ENCODE measurements at places on chromosomes 7 and 10.

DNA sequence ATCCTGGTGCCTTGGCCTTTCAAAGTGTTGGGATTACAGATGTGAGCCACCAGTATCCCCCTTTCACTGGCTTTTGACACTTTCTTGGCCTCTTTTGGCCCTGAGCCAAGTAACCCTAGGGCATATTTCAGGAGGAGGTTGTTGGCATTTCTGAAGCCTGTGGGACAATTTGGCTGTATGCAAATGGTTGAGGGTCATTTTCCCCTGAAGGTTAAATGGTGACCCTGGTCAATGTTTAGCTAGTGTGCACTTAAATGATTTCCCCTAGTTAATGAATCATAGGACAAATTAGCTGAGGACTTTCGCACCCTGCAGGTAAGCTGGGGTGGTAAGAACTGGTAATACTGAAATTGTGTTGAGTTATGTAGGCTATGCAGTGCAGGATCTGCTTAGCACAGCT lies 660.5 kb downstream of the LRMDA start:
- DNase-seq, result no peak

DNA sequence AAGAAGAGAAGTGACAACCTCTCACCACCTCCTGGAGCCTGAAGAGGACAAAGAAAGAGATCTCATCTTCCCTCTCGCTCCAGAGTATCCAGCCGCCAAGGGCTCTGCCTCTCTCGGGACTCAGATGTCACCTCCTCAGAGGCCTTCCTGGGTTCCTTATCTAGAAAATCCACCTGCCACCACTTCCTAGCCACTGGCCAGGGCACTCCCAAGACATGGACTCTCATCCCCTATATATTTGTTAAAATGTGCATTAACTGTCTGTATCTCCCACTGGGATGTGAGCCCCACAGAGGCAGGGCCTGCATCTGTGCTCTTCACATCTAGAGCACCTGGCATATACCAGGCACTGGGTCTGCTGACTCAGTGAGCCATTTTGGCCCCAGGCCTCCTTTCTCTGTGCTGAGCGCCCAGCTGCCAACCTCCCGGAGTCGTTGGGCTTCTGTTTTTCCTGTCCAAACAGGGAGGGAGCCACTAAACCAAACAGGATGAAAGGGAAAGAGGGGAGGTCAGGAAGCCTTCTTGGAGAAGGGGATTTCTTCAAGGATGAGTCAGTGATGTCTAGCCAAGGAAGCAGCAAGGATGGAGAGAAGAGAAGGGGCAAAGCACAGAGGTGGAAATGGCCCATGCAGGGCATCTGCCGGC lies 58.9 kb downstream of the KCNMA1 start:
- DNase-seq, result no peak

- DNase-seq, result no peak
These were observed 124.7 kb downstream of the CUBN start for GRCh38 chr10:17004801-17005380.

DNA sequence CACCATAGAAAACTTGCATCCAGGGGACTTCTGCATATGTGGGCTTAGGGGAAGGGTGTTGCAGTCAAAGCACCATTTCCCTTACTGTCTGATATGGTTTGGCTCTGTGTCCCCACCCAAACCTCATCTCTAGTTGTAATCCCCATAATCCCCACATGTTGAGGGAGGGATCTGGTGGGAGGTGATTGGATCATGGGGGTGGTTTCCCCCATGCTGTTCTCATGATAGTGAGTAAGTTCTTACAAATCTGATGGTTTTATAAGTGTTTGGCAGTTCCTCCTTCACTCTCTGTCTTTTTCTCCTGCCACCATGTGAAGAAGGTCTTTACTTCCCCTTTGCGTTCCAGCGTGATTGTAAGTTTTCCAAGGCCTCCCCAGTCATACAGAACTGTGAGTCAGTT lies 177.4 kb downstream of the ADK start:
- DNase-seq, result no peak

GRCh38 chr7:101626758-101627157 lies 2.3 kb downstream of the MYL10 start:
- DNase-seq, result no peak

DNA sequence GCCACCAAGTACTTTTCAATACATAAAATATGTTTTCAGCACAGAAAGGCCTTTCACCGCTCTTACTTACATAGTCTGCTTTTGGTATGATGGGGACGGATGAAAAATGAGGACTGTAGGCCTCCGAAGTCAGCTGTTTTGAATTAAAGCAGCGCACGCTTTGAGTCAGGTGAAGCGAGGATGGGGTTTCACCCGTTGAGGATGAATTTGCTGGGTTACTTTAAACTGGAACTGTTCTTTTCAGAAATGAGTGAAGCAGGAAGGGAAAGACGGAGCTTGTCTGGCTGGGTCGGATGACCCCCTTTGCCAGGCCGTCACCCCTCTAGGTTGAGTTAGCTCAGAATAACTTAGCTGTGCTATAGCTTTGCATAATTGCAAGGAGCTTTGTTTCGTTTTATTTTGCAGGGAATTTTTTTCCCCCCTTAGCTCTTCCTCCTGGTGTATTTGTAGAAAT lies 40.0 kb downstream of the CUX1 start:
- DNase-seq, result no peak

DNA sequence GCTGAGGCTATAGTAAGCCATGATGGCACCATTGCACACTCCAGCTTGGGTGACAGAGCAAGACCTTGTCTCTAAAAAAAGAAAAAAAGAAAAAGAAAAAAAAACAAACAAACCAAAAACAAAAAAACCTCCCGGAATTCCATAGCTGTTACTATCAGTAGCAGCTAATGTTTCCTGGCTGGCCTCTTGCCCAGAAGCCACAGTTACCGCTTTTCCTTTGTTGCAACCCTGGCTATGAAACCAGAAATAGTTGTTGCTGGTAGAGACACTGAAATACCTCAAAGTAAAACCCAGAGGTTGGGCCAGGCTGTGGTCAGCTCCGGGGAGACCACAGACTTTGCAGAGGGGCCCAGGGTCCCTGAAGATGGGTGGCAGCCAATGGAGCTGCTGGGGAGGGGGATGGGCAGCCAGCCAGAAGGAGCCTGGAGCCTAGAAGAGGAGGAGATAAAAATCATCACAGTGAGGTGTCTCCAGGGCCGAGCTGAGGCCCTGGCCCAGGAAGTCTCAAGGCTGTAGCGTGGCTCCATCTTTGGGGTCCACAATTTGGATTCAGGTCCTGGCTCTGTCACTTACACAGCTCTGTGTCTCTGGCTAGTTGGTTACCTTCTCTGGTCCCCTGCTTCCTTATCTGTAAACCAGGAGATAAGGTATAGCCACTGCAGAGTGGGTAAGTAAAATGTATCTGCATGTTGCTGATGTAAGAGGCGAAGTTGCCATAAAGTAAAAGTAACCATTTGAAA lies 3.4 kb upstream of the CHST12 start:
- DNase-seq, result no peak

- no peak for DNase-seq
These were observed 30.9 kb downstream of the DNAJB12 start for GRCh38 chr10:72323771-72324191.

GRCh38 chr10:59991117-59991516 lies 84.8 kb upstream of the CCDC6 start:
- DNase-seq, result no peak

GRCh38 chr7:81327468-81328266 lies 408.8 kb upstream of the SEMA3C start:
- no peak for DNase-seq

GRCh38 chr10:76133597-76134255 lies 702.3 kb downstream of the LRMDA start:
- no peak for DNase-seq

DNA sequence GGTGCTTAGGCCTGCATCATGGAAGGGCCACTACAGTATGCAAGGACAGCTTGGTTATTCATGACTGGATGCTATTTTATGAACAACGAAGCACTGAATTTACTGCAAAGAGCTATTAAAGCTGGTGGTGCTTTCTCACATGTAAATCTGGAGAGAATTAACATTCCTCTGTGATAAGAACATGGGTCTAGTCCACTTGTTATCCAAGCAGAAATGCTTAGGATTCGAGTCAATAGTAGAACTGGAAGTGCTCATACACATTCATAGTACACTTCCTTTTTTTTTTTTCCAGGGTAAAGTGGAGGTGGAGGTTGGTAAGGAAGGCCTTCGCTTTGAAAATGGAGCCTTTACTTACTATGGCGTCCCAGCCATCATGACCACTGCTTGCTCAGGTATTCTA lies 35.0 kb downstream of the CNNM1 start:
- DNase-seq, result no peak

DNA sequence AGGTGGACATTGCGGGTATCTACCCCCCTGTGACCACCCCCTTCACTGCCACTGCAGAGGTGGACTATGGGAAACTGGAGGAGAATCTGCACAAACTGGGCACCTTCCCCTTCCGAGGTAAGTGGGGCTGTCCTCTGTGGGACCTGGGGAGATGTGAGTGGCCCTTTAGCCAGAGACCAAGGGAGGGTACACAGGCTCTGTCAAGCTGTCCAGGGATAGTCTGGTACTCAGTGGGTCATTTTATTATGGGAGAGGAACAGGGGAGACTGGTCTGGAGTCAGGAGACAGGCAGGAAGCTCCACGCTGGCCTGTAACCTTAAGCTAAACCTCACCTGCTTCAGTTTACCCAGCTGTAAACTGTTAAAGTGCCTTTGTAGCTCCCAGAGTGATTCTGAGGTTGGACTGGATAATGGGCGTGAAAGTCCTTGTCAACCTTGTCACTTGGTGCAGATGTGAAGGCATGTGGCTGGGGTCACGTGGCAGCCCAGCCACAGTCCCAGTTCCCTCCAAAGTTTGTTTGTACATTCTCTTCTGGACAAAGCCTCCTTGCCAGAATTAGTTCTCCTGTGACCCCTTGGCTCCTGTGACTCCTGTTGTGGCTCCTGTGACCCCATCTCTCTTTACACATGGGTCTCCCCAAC lies 729 bp downstream of the HOGA1 start:
- DNase-seq, result no peak

DNA sequence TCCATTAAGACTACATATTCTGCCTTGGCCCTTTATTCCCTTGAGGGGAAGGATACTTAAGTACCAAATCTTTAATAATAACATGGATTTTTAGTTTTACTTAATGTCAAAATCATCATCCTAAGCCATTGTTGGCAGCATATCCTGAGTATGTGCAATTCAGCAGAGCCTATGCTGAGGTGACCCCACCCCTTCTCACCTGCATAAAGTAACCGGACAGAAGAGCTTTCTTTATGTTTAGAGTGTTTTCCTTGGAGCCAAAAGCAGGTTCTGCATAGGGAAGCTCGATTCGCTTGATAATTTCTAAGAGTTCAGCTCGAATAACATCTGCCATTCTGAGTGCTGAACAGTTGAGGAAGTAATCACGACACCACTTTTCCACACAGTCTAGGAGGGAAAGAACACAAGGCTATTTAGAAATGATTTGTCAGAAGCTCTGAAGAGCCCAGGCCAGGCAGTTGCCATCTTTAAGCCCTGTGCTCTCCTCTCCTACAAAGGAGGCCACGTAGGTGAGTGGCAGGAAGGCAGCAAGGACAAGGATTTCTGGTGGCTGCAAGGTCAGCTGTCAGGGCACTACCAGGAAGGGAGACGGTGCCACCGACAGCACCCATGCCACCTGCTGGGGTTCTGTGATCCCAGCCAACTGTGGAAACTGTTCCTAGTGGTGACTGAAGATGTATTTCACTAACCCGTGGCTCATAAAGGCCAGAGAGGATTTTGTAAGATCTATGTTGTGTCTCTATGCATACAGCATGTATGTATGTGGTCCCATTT lies 15.6 kb downstream of the BCCIP start:
- DNase-seq, result no peak

DNA sequence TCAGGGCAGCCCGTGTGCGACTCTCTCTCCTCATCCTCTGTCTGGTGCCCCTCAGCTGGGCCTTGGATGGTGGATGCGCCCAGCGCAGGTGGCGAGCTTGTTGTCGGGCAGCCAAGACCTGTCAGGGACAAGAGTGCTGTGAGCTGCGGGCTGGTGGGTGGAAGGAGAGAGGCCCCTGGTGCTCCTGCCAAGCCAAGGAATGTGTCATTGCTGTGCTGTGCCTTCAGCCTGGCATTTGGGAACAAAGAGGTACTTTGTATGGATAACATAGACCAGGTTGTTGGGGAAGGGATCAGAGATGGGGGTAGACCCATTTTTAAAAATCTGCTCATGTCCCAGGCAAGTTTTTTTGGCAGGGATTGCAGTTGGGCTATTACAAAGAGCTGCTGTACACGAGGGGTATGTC lies 120.9 kb downstream of the PKD1L1 start:
- no peak for DNase-seq

DNA sequence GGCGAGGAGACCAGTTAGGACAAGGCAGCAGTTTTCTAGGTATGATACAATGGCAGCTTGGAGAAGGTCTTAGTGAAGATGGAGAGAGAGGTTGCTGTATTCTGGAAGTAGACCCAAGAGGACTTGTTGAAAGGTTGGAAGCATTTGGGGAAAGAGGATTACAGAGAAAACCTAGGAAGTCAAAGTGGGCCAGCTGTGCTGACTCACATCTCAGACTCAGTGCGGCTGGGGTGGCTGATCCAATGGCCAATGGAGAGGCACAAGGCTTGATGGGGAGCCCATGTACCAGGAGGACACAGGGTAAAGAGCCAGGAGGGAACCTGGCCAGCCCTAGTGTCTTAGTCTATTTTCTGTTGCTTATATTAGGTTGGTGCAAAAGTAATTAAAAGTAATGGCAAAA lies 194.5 kb upstream of the GALNT17 start:
- DNase-seq, result no peak

GRCh38 chr10:33095867-33096815 lies 138.1 kb upstream of the ITGB1 start:
- DNase-seq, result no peak

GRCh38 chr10:52682766-52683165 lies 89.8 kb downstream of the MBL2 start:
- DNase-seq, result no peak

DNA sequence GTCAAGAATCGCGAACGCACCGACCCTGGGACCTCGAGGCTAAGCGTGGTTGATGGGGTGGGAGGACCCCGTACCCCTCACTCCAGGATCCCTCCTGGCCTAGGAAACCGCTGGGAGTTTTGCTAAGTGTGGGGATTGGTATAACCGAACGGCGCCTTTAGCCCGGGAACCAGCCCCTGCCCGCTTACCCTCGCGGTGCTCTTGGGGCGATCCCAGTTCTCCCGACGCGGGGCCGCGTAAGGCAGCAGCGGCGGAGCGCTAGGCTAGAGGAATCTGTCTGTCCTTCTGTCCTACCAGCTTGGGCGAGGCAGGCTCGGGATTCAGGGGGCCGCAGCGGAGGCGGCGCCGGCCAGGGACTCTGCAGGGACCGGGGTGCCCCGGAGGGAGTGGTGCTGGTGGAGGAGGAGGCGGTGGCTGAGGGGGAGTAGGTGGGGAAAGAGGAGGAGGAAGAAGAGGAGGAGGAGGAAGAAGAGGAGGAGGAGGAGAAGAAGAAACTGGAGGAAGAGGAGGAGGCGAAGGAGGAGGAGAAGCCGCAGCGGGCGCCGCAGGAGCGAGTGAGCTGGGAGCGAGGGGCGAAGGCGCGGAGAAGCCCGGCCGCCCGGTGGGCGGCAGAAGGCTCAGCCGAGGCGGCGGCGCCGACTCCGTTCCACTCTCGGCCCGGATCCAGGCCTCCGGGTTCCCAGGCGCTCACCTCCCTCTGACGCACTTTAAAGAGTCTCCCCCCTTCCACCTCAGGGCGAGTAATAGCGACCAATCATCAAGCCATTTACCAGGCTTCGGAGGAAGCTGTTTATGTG lies 439 bp upstream of the EMX2 start:
- DNase-seq, result no peak

Measured in T follicular helper cell (primary cell).